GM23248 (cell line): ENCODE measurements at places on chromosomes 1 and 21.

GRCh38 chr1:4489486-4489885 lies 164.9 kb upstream of the AJAP1 start:
- DNase-seq, result no peak

DNA sequence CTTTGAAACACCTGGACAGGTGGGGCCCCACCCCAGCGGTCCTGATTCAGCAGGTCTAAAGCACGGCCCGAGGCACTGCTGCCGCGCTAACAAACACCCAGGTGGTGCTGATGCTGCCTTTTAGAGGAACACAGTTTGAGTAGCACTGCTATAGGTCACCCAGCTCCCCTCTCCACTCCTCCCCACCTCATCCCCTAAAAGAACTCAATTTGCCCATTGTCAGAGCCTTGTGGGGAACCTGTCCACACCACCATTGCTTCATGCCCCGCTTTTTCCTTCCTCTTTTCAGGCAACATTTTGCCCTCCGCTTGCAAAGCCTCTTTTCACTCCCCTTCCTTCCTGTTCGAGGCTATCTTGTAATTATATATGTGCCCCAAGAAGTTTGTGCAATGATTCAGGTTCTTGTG lies 26.2 kb upstream of the PADI4 start:
- no peak for DNase-seq

DNA sequence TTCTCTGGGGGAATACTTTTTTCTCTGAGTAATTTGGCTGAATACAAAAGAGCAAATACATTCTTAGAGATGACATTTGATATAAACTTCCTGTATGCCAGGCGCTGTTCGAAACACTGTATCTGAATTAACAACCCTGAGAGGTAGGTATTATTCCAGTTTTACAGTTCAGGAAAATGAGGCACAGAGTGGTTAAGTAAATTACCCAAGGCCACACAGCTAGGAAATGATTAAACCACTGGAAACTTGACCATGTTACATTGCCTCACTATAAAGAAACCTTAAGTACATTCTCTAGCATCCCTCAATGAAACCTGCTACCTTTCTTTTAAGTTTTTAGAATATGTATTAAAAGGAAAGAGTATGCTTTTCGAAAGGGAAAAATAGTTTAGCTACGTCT lies 54.6 kb downstream of the SMYD2 start:
- no peak for DNase-seq

DNA sequence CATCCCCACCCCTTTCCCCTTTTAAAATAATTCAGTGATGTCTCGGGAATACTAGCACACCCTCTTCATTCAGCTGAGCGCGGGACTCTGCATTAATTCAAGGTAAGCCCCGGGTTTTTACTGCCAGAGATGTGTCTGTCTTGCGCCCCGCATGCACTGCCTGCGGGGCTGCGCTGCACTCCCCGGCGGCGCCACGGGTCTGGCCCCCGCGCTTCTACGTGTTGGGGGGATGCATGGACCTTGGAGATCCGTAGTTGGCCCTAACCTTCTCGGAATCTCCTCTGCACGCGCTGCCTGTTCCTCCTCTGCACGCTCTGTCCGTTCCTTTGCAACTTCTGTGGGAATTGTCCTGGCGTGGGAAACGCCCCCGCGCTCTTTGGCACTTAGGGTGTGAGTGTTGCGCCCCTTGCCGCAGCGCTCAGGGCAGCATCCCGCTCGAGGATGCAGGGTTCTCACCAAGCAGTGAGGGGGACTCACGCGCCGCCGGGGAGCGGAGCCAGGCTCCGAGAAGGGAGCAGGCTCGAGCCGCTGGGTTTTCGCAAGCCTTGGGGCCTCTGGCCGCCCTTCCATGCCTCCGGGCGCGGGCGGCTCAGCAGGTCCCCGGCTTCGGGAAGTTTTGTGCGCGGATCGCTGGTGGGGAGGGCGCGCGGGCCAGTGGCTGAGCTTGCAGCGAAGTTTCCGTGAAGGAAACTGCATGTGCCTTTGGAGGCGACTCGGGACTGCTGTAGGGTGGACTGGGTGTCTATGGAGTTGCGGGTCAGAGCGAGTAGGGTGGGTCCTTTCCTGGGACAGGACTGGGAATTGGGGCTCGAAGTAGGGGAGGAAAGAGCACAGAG lies 165.1 kb upstream of the CACNA1E start:
- peak; percentile 44 for DNase-seq

- DNase-seq, result peak; percentile 73
Measured at GRCh38 chr1:202343652-202344349, 2.1 kb upstream of the UBE2T start.

DNA sequence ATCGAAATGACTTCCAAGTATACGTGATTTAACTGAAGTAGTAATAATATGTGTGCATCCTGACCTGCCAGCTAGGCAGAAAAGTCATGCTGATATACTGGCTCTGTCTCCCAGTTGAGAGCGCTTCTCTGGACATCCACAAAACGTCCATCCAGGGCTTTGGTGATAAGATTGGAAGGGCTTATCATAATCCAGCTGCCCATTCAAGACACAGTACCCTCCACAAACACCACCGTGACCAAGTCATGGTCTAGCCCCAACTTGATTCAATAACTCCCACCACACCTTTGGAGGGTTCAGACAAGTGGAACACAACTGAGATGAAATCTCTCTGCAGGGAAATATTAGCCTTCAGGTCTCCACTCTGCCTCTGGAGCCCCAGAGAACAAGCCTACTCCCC lies 76.2 kb downstream of the CD46 start:
- DNase-seq, result no peak

GRCh38 chr1:235073968-235074522 lies 54.6 kb downstream of the TOMM20 start:
- DNase-seq, result no peak

DNA sequence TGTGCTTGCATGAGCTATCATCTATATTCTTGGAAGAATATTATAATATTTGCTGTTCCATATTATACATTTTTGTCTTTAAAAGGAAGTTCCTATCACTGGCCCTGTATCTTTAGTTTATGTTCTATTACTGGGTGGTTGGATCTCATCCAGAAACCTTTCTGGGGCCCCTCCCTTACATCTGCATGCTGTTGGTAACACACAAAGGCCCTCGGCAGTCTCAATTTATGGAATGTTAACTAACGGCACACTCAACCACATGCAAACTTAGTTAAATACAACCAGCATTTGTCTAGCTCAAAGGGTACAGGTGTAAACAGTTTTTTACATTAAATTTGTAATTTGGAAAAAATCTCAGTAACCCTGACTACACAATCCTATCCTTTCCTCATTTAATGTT lies 9.7 kb upstream of the HYI start:
- DNase-seq, result no peak

DNA sequence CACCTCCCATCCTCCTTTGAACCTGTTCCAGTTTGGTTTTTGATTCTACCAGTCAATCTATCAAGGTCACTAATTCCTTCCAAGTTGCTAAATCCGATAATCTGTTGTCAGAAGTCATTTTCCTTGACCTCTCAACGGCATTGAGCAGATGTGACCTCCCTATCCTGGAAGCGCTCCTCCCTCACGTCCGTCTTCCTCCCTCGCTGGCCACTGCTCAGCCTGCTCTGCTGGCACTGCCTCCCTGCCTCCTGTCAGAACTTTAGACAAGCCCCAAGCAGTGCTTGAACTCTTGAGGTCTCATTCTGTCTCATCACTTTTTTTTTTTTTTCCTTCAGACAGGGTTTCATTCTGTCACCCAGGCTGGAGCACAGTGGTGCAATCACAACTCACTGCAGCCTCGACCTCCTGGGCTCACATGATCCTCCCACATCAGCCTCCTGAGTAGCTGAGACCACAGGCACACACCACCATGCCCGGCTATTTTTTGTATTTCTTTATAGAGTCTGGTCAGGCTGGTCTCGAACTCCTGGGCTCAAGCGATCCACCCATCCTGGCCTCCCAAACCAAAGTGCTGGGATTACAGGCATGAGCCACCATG lies 4.4 kb upstream of the ACOT7 start:
- DNase-seq, result no peak

DNA sequence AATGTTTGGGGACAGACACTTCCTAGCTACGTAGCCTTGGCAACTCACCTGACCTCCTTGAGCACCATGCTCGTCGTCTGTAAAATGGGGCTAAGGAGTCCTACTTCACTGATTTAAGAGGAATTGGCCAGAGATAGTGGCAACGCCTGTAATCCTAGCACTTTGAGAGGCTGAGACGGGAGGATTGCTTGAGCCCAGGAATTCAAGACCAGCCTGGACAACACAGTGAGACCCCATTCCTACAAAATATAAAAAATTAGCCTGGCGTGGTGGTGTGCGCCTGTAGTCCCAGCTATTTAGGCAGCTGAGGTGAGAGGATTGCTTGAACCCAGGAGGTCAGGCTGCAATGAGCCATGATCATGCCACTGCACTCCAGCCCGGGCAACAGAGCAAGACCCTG lies 4.5 kb downstream of the SYTL1 start:
- DNase-seq, result no peak

GRCh38 chr1:161737625-161738024 lies 12.0 kb upstream of the DUSP12 start:
- DNase-seq, result no peak

GRCh38 chr1:108695535-108695934 lies 3.4 kb downstream of the PRPF38B start:
- no peak for DNase-seq

DNA sequence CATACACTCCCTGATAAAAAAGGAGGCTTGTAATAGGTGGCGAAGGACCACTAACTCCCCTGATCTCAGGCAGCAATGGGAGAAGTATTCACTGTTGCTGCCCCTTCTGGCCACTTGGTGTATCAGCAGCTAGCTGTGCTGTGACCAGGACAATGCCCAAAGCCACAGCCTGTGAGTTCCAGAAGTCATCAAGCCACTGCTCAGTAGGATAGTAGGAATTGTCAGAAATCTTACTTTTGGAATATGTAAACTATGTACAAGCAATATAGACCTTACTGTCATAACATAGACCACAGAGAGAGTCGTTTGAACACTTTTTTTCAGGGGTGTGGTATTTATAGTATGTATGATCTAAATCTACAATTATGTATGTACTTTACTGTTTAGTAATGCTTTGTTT lies 248.3 kb upstream of the CAMK1G start:
- DNase-seq, result peak; percentile 62

DNA sequence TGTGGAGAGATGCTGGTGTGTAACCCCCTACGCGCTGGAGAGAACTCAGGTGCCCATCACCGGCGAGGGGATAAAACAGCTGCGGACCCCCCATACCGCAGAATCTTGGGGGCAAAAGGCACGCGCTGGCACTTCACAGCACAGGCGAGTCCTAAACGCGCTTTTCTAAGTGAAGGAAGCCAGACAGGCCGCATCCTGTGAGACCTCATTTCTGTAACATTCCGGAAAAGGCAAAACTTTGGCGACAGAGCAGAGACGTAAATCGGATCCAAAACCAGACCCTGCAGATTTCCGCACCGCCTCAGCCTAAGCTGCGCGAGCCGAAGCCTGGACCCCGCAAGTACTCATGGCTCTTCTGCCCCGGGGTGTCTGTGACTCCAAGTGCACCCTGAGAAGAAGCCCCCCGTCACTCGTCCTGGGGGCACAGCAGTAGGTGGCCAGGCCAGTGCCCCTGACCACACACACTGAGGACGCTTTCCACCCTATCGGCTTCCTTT lies 60.9 kb downstream of the SLX9 start:
- no peak for DNase-seq

GRCh38 chr1:39144924-39145323 lies 59.6 kb upstream of the MACF1 start:
- no peak for DNase-seq

DNA sequence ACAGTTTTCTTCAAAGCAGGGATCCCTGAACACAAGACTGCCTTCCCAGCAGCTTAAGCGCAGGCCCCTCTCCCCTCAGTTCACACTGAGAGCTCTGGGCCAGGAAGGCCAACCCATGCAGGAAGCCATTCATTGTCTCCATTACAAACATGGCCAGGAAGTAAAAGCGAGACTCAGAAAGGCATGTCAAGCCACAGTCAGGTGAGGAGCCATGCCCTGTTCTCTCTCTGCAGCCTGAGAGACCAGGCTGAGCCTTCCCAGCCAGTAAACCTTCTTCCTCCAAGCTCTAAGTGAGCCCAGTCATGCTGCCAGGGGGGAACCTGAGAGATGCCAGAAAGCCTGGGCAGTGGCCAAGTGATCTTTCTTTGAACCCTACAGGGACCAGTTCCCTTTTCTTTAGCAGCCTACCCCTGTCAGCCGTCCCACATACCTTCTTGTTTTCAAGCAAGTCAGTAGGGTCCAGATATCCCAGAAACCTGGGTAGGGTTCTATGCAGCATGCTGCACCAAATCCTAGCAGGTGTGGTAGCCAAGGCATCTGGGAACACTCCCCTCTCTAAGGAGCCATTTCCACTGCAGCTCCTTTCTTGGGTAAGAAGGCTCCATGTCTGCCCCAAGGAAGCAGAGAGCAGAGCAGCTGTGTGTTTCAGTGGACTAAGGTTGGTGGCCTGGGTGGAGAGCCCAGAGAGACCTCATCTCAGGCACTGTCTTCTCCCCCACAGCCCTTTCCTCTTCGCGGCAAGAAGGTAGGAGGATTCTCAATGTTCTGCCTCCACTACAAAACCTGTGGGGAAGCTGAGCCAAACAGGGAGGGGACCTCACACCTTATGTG lies 977 bp downstream of the TRAF3IP3 start:
- no peak for DNase-seq

DNA sequence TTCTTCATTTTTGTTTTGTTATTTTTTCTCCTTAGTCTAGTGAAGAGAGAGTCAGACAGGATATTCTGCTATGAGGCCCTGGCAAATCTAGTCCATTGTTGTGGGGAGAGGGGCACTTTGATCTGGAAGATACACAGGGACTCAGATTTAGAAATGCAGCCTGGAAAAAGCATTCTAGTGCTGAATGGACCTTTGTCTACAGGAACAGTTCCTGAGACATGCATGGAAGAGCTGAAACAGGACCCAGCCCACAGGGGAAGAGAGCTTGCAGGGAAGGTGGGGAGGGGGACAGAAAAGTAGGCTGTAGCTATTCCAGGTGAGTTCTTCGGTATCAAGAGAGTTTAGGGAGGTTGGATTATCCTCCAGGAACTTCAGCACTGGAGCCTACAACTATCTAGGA lies 98.5 kb downstream of the AKT3 start:
- DNase-seq, result no peak

DNA sequence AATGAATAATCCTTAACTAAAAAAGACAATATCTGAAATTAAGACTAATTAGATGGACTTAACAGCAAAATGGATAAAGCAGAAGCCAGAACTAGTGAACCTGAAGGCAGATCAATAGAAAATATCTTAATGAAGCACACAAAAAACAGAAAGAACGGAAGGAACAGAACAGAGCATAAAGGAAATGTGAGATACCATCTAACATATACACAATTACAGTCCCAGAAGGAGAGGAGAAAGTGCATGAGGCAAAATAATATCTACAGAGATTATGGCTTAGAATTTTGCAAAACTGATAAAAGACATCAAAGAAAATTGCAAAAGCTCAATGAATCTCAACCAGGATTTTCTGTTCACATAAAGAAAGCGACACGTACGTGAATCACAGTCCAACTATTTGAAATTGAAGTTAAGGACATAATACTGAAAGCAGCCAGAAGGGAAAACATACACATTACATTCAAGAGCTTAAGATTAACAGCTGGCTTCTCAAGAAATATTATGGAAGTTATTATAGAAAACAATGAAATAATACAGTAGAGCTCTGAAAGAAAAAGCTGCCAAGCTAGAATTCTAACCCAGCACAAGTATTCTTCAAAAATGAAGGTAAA lies 182.0 kb downstream of the CDC42BPA start:
- no peak for DNase-seq
